ENCODE measurements at places on chromosomes 4 and X.

DNA sequence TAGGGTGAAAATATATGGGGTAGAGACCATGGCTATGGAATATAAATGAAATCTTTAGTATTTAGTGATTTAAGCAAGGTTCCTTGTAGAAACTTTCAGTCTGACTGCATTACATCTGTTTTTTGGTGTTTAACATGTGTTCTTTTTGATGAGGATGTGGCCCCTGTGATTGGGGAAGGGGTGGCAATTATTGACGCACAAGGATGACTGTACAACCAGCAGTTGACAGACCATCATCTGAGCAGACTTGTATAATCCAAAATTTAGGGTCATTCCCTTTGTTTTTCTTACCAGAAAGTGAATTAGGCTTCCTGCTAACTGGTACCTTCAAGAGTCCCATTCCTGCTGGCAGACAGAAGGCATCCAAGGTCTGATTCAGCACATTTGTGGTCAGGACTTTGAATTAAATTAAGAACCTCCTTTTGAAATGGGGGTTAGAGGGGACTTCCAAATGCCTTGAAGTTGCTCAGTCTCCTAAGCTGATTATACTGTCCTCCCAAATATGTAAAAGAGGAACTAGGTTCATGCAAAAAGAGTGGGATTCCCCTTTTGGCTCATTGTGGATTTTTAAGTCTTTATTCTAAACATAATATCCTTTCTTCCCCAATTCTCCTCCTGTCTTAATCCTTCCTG, 112.4 kb upstream of the CXCL13 start:
- no peak for DNase-seq

- DNase-seq = no peak
Measured at GRCh38 chrX:22963196-22963595, 36.6 kb upstream of the DDX53 start.

- no peak for DNase-seq
Measured at GRCh38 chr4:161403781-161404180, 760.0 kb downstream of the FSTL5 start.

DNA sequence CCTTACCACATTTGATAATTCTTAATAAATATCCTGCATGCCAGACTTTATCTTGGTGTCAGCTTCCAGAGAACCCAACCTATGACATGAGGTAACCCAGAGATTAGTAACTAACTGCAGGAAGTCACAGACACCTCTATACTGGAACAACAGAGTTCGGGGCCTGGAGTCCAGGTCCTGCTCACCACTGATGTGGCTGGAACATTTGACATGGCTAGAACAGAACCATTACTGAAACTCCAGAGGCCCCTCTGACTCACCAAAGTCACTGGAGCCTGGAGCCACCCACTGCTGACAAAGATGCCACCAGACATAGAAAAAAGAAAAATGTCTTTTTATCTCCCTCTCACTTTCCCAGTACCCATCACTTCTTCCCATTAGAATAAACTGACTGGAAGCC, 403.7 kb downstream of the MID1IP1 start:
- DNase-seq = no peak

DNA sequence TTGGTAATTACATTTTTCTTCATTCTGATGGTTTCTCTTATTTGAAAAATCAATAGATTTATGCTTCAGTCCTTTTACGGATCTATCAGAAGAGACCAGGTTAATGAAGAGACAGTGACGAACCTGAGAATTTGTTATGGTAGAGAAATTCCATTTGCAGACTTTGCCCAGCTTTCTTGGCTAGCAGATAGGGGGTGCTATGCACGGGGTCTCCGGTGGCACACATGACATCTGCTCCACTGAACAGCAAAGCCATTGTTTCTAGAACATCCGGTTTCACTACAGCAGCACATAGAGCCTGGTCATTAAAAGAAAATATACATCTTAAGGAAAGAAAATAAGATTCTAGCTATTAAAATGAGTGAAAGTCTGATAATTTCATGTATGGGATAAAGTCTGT, 85.1 kb downstream of the ARAP2 start:
- DNase-seq = no peak

- DNase-seq = no peak
Measured at GRCh38 chr4:4985844-4986243, 33.4 kb downstream of the CYTL1 start.

- DNase-seq = peak; percentile 25
Measured at GRCh38 chrX:66731398-66731797, 92.5 kb upstream of the EDA2R start.

DNA sequence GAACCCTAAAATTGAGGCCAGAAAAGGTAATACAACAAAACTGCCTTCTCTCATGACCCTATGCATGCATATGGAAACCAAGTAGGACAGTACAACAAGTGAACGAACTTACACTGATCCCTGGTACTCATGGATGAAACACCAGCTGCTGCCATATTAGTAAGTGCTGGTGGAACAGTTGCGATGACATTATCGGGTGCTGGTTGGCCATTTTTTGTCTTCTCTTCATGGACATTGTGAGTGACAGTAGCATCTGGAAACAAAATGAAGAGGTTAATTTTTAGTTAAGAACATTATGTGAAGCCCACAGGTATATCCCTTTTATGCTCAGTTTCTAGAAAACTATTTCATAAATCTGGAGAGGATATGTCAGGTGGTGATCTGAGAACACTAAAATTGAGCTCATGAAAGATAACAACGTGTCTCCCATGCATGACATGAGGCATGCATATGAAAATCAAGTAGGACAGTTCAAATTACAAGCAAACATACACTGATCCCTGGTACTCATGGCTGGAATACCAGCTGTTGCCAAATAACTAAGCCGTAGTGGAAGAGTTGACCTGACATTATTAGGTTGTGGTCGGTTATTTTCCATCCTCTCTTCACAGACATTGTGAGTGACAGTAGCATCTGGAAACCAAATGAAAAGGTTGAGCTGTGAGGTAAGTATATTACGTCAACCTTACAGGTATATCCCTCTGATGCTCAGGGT, 74.2 kb upstream of the CT45A1 start:
- DNase-seq = no peak

GRCh38 chr4:154714339-154715040, 29.3 kb upstream of the LRAT start:
- DNase-seq = no peak

- no peak for DNase-seq
Measured at GRCh38 chr4:144696376-144696775, 50.4 kb downstream of the HHIP start.

DNA sequence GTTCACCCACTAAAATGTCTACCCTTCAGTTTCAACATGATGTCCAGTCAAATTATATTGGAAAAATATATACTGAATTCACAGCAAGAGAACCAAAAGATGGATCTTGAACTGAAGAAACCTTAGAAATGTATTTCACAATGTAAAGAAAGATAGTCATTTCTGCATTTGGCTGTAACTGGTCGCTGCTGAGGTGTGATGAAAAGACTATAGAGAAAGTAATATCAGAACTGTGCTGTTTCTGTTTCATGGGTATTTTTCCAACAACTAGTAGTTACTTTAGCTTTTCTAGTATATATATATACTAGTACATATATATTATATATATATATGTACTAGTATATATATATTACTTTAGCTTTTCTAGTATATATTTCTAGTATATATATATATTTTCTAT, 91.3 kb downstream of the GPM6A start:
- DNase-seq = no peak

DNA sequence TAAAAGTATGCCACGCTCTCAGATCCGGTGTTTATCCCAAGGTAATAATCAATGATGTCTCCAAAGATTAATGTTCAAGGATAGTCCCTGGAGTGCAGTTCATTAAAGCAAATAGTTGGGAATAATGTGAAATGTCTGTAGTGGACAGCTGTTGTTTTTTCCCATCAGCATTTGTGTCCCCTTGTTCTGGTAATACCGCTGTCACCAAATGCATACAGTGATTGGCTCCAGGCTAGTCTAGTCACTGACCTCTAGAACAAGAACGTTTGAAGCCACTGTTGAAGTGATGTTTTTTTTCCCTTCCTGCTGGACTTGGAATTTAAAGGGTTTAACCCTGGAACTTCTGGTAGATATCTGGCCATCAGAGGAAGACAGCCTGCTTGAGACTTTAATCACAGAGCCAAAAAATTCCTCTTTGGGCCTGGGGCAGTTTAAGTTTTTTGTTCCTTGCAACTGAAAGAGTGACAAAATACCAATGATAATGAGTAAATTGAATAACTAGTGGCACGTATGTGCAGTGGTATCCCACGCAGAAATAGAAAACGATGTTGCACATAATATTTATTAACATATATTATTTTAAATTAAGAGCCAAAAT, 30.6 kb downstream of the HSD17B11 start:
- no peak for DNase-seq

DNA sequence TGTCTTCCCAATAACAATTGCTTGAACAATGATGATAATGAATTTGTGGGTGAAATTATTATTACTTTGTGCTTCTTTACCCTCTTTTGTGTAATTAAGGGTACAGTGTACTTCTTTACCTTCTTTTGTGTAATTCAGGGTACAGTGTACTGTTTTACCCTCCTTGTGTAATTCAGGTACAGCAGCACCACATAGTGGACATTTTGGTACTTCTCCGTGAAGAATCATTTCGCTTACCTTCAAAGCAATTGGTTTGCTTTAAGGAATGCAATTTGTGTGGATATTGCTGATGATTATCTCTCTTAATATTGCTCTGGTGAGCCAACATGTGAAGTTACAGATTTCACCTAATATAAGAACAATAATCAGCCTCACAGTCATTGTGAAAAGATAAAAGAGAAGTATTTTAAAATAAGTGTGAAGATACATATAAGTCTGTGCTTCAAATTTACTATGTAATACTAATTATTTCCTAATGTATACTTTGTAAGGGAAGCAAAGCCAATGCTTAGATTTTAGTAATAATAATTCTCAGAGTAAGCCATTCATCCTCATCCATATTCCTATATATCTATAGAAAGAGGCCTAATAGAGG, 27.2 kb upstream of the SEC24B start:
- peak; percentile 38 for DNase-seq

GRCh38 chr4:48193921-48194468, 59.9 kb upstream of the TXK start:
- DNase-seq = no peak
